Astrocyte of the spinal cord (primary cell): ENCODE measurements at places on chromosomes 5 and 9.

DNA sequence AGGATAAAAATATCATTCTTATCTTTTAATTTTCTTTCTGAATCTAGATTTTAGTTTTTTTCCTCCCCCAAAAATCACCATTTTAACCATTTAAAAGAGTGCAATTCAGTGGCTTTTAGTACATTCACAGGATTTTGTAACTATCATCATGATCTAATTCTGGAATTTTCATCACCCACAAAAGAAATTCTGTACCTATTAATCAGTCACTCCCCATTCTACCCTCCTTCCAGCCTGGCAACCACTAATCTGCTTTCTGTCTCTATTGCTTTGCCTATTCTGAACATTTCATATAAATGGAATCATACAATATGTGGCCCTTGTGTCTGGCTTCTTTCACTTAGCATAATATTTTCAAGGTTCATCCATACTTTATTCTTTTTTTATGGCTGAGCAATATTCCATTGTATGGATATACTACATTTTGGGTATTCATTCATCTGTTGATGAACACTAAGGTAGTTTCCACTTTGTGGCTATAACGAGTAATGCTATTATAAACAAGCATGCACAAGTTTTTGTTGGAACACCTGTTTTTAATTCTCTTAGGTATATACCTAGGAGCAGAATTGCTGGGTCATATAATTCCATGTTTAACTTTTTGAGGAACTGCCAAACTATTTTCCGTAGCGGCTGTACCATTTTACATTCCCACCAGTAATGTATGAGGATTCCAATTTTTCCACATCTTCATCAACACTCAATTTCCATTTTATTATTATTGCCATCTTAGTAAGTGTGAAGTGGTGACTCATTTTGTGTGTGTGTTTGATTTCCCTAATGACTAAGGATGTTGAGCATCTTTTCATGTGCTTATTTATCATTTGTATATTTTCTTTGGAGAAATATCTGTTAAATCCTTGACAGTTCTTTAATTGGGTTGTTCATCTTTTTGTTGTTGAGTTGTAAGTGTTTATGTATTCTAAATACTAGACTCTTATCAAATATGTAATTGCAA, 340.3 kb downstream of the CWC27 start:
- peak; percentile 40 for DNase-seq

- no peak for DNase-seq
These were observed 258.7 kb upstream of the FBXL7 start for GRCh38 chr5:15241216-15241821.

DNA sequence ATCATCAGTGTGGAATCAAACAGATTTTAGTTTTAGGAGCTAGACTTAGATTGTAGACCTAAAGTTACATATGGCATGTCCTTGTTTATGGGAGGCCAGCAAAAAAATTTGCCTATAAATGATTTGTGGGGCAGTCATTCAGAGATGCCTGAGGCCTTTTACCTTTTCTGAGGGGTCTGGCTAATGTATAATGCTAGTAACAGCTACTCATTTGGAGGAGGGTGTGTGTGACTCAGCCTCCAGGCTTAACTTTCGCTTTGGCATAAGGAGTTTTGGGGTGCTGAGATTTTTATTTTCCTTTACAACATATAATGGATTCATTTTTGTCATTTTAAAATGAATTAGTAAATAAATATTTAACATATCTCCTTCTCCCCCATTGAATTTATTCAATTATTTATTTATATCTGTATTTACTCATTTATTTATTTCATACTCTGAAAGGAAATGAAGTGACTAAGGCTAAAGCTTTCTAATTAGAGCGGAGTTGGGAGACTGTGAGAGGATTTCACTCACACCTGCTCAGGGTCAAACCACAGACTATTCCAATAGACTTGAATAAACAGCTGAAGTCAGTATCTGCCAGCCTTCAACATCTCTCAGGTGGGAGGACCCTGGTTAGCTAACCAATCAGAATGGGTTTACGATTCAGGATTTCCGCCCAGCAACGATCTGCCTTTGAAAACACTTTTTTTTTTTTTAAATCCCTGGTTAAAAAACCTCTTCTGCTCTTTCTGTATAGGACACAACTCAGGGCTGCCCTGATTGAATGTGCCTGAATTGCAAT, 487.5 kb upstream of the SGCD start:
- no peak for DNase-seq

GRCh38 chr9:129885018-129885669, 49.9 kb downstream of the USP20 start:
- DNase-seq = no peak

DNA sequence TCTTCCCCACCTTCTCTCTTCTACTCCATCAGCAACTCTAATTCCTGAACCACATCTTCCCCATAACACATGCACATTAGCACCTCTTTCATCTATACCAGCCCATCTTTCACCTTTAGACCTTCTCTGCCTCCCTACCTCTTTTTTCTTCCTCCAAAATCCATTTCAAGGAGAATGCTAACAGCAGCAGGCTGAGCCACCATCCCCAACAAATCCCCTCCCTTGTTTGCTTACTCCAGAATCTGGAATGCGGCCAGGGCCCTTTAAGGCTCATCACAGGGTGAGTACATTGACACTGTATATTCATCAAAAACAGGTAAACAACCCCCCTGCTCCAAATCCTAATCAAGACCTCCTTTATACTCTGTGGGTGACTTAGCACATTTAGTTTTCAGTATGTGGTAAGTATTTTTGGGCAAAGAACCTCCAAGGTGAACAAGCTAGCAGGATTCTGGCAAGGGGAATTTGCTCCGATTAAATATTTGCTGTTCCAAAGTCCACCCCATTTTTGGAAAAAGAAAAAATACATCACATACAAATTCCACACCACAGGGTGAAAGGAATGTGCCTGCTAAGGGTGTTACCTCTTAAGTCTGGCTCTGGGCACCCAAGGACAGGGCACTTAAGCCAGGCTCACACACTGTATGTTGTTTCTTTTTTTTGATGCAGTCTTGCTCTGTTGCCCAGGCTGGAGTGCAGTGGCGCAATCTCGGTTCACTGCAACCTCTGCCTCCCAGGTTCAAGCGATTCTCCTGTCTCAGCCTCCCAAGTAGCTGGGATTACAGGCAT, 71.4 kb downstream of the SERINC5 start:
- no peak for DNase-seq

- no peak for DNase-seq
These were observed 172.4 kb upstream of the TARS1 start for GRCh38 chr5:33268374-33268773.

DNA sequence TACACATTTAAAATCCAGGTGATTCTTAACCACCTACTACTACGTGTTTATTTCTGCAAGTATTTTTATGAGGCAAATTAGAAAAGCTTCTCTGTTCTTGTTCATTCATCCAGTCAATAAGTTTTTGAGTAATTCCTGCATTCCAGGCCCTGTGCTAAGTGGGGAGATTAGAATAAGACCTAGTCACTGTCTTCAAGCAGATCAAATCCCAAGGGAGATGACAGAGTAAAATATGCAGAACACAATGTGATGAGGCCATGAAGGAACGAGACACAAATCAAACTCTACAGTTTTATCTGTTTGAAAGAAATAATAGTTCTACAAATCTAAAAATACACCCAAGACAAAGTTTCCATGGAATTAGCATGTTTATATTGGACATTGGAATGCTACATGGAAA, 158.8 kb downstream of the CEP120 start:
- DNase-seq = no peak

GRCh38 chr9:21043841-21044240, 12.4 kb upstream of the HACD4 start:
- DNase-seq = no peak

GRCh38 chr9:83920469-83920926, 734 bp downstream of the KIF27 start:
- peak; percentile 71 for DNase-seq

DNA sequence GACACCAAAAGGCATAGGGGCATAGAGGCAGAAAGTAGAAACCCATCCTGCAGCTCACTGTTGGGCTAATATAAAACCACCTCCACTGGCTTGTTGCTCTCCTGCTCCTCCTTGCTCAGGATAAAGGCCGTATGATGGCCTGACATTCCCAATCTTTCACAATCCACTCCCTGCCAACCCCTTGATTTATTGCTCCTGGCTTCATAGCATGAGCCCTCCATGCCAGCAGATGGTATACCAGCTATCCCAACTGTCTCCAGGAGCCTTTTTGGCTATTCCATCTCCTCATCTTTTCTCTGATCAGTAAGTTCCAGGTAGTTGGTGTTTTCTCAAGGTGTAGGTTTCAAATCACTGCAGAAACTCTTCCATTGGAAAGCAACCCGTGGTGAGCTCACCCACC, 128.8 kb downstream of the EGFLAM start:
- no peak for DNase-seq

DNA sequence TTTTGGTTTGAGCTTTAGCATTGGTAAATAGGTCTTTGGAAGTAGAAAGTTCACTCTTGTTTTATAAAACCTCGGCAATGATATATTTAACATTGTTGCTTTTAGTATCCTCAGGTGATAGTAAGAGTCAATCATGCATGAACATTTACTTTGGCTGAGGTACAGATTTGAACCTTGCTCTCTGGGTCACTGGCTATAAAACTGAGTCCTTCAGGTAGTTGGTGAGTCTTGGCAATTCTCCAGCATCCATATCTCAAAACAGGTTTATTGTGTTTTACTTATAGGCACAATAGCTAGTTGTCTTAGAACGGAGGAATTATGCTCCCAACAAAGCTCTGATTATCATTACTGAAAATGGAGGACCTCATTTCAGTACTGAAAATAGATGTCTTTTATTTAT, 75.1 kb downstream of the MAT2B start:
- no peak for DNase-seq

GRCh38 chr5:168288349-168289245, 2.8 kb upstream of the WWC1 start:
- no peak for DNase-seq

- no peak for DNase-seq
These were observed 201.2 kb downstream of the ACTL7B start for GRCh38 chr9:108654566-108654965.

DNA sequence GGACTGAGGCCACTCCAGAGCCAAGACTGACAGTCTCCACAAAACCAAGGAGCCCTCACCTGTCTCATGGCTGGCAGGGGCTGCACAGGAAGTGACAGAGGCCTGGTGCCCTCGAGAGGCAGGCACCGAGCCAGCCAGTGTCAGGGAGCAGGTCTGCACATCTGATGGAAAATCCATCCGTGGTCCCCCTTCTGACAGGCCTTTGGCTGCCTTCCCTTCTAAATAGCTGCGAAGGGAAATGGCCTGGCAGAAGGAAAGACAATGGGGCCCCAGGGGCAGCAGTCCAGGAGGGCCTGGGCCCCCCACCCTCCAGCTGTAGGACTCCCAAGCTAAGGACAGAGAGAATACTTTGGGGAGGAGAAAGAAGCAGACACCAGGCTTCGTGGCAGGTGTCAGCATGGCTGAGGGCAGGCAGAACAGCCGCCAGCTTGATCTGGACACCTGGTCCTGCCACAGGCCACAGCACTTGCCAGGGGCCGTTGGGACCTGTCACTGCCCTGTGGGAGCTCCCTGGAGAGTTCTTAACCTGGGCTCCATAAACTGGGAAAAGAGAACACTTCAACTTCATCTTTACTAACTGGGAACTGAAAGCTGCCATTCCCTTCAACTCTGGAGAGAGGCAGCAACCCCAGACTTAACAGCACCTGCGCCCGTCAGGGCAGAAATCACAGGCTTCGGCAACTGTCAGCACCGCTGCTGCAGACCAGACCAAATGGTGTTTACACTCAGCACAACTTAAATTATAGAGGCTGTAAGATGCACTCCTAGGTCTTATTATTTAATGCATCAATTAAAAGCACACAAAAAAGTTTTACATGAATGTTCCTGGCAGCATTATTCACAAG, 22.0 kb downstream of the ADAMTS2 start:
- no peak for DNase-seq

- DNase-seq = no peak
These were observed 7.1 kb upstream of the DELE1 start for GRCh38 chr5:141916522-141916921.

DNA sequence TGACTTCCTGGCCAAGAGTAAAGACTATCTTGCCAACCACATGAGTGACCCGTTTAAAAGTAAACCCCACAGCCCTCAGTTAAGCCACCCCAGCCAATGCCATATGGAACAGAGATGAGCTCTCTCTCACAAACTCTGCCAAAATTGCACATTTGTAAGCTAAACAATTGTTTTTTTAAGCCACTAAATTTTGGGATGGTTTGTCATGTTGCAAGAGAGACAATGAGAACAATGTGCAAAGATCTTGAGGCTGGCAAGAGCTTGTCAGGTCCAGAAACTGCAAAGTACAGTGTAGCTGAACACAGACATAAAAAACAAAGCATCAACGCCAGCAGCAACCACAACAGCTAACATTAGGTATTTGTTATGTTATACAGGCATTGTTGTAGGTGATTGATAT, 27.8 kb downstream of the HOMER1 start:
- no peak for DNase-seq

- DNase-seq = peak; percentile 61
These were observed 4.8 kb upstream of the PLGRKT start for GRCh38 chr9:5442400-5443011.

GRCh38 chr9:125280945-125281344, 19.3 kb downstream of the GAPVD1 start:
- DNase-seq = no peak

DNA sequence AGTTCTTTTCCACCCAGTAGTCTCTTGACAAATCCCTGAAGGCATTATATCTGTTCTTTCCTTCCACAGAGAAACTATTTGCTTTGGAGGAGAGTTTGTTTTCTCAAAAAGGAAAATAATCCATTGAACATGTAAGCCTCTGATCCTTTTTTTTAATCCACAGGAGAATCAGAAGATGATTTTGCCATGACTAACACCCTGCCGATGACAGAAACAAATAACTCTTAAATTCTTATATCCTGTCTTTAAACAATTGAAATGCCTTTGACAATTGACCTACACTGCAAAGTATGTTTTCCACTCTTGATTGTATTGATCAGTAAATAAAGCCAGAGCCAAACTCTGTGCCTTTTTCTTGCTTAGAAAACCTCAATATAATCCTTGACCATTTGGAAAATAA, 666.4 kb upstream of the CTNND2 start:
- DNase-seq = no peak

GRCh38 chr9:35774907-35775635, 16.3 kb upstream of the NPR2 start:
- no peak for DNase-seq

- peak; percentile 13 for DNase-seq
These were observed at the start of gene PRLR for GRCh38 chr5:35230038-35230611. TSS of gene PRLR (minus strand) at chr5:35230487. CDS start at chr5:35089620, 140,867 bp downstream.

DNA sequence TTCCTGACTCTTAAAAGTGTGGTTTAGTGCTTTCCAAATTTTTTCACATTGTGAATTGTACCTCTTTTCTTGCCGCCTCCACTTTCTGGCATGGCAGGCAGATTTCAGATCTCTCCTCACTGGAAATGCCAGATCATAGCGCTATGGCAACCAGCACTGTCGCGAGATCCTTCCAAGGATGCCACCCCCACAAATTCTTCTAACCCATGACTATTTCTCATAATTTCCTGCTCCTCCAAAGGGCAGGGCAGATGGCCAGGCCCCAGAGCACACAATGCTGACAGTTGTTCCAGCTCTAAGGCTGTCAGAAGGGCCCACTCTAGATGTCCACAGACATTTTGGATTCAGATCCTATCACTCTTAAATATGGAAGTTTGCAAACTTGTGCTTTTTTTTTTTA, 446.2 kb upstream of the RIOK2 start:
- DNase-seq = peak; percentile 40
